Left cardiac atrium (tissue), 4 donors: ENCODE measurements at places on chromosomes 3 and 15. TPM values are rescaled to one million over a fixed set of nuclear protein-coding genes. Genes with fewer than 3 reads are reported as not detected.

DNA sequence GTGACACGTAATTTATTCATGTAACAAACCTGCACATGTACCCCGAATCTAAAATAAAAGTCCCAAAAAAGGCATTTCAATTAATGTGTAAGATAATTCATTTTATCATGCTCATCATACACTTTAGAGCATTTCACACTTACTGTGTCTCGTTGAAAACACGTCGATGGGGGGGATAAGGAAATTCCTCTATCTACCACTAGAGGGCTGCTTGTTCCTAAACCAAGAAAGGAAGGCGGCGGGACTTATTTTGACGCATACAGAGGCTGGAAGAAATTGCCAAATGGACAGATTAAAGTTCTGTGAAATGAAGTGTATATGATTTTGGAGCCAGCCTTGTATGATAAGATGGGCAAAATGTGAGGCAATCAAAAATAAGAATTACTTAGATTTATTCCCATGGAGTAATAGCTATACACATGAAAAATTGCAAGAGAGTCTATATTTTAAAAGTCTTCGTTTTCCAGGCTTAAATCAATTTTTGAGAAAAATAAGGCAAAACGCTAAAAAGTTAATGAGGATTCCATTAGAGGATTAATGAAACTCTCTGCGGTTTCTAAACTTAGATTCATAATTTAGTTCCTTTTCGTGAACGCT is 346.8 kb downstream of the CNTN3 start:
- peak; percentile 28 for DNase-seq

Gene CD96
- 2.9 TPM for total RNA-seq

Gene MASP1
- 12.8 TPM for total RNA-seq

GRCh38 chr15:82952158-82953081 is at the start of gene HOMER2:
Gene HOMER2, minus strand, starts transcription at chr15:82952720. Its CDS starts 185 bp downstream, at chr15:82952535.
- peak; percentile 25 for DNase-seq

DNA sequence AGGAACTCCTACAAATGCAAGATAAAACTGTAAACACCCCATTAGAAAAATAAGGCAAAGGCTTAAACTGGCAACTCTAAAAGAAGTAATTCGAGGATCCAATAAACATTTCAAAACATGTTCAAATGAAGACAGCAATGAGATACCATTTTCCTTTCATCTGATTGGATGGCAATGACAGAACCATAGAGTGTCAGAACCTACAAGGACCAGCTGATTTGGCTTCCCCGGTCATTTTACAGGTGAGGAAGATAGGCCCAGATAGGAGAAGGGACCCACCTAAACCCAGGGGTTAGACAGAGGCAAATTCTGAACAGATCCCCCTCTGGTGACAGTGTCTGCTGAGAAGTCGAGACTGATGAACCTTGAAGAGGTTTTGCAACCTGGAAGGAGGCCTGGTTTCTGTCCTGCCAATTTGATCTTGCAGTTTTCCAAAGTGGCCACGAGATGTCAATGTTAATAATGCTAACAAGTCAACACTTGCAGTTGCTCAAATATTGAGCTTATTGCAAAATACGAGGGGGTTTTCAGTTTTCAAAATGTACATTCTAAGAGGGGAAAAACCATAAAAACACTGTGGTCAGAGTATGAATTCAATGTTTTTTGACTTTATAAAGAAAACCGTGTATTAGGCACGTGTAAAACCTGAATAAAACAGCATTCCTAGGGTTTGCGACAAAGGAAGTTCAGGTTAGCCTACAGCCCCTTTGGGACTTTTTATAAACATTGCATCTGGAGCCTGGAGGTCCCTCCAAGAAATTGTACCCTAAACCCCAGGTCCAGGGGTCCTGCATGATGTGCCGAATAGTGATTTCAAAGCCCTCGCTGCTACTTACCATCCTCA is 21.5 kb downstream of the CFAP161 start:
- DNase-seq = no peak
